Left forelimb (tissue), 1 donor: ENCODE measurements at places on chromosomes 12 and 14.

DNA sequence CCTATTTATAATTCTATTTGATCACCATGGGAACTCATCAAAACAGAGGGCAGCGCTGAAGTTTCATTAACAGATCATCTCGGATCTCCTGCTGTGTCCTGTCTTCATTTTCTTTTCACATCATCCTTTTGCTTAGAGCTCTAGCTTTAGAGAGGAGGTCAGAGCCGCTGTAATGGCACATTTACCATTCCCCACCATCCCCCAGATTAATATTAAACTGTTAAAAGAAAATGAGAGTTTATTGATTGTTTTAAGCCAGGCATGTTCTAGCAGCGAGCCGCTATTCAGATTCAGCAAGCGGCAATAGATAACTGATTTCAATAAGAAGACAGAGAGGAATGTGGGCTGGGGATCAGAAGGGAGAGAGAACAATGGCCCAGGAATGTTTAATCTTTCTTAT lies 308.8 kb downstream of the EGLN3 start:
- DNase-seq = no peak

DNA sequence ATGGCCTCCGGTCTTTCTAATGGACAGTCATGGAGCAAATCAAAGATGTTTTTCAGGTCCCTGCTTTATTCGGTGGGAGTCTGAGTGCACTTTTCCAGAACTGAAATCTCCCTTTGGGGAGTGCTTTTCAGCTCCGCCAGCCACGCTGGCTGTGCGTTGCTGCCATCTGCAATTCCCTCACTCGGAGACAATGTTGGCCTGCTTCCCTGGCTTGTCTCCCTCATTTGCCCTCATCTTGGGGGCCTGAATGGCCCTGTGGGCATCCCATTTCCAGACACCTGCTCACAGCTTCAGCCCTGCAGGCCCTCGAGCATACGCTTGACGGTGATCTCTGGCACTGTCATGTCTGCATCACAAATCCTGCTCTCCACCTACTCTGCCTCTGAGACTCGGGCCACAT lies 103.8 kb downstream of the CCDC92 start:
- DNase-seq = no peak

DNA sequence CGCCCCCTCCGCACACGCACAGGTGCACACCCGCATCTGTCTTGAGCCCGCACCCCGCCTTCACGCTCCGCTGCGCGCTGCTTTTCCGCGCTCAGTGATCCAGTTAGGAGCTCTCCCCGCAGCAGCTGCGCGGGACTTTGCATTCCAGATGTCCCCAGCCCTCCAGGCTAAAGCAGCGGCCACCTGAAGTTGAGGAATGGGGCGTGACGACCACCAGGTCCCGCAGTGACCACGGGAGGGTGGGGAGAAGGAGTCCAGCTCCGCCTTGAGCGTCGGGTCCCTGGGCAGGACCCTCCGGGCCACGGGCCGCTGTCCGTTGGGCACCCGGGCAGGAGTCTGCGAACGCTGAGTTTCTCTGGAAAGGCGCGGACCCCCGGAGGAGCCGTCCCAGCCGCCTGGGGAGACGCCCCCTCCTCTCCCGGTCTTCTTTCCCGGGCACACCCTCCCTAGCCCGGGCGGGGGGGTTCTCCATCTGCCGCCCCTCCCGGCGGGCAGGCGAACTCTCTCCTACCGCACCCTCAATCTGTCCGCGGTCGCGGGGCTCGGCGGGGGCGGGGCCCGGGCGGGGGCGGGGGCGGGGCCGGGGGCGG lies 334 bp upstream of the TMEM132C start:
- no peak for DNase-seq

- no peak for DNase-seq
These were observed 53.3 kb downstream of the TMX1 start for GRCh38 chr14:51293149-51293911.

DNA sequence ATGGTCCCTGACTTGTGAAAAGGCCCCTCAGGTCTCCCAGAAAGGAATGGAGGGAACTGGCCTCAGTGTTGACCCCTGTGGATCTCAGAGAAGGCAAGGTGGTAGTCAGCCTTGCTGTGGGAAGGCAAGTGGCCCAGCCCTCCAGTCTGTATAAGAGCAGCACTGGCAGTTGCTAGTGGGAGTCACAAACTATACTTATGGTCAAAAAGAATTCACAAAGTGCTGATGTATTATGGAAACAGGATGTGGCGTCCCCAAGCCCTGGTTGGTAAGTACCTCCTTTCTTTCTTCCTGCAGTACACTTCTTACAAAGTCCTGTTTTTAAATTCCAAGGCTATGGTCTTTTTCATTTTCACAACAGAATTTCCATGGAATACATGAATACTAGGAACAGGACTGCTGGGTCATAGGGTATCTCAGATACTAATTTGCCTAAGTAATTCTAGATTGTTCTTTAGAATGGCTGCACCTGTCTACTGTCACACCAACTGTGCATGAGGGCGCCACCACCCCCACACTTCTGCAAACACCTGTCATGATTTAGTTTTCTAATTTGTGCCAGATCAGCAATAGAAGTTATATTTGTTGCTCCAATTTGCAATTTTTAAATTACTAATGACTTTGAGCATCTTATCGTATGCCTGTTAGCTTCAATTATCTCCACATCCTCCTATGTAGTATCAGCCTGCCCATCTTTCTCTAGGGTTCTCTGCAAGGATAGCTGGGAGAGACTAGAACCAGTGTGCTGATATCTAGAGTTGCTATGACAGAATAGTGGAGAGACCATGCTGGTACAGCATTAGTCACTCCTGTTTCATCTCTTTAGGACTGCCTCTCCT lies 40.7 kb upstream of the TMEM263 start:
- DNase-seq = no peak

- DNase-seq = no peak
These were observed 37.1 kb downstream of the ITPR2 start for GRCh38 chr12:26795910-26796309.

- no peak for DNase-seq
These were observed 52.5 kb downstream of the KANSL2 start for GRCh38 chr12:48629541-48629940.

DNA sequence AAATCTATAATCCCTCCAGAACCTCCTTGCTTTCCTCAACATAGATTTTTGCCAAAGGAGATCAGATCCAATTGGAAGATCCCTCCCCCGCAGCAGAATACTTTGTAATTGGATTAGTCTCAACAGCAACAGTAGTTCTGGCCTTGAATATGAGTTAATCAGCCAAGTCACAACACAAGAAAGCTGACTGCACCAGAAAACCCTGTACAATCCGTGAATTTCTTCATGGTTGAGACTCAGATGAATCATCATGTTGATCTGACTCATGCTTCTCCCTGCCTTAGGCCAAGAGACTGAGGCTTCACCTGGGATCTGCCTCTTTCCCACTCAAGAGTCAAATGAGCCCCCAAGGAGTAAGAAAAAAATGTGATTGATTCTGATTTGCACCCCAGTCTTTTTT lies 3.0 kb upstream of the METTL17 start:
- no peak for DNase-seq

GRCh38 chr12:43758247-43758727 lies 303 bp downstream of the PUS7L start:
- DNase-seq = no peak

DNA sequence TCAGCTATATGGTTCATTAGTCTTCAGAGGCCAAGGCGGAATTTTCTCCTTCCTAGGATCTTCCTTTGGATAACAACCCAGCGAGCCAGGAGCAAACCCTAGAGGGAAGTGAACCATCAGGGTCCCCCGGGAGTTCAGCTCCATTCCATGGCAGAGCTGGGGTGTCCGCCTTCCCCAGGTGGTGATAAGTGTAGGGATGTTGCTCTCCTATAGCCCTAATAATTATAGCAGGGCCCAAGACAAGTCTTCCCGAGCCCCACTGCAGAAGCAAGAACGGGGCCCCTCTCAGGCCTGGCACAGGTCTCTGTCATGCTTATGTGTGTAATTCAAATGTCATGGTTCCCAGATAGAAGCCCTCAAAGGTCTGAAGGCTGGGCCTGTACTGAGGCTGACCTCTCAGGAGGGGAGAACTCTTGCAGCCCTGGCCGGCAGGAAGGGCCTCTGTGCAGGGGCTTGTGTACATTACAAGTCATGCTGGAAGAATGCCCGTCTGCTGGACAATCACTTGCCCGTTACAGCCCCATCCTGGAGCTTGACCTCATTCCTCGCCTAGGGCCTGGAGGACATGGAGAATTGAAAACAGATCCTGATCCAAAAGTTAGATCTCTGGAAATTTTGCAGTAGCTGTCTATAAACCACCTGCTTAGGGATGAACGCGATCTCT lies 17.3 kb downstream of the LRTM2 start:
- no peak for DNase-seq

DNA sequence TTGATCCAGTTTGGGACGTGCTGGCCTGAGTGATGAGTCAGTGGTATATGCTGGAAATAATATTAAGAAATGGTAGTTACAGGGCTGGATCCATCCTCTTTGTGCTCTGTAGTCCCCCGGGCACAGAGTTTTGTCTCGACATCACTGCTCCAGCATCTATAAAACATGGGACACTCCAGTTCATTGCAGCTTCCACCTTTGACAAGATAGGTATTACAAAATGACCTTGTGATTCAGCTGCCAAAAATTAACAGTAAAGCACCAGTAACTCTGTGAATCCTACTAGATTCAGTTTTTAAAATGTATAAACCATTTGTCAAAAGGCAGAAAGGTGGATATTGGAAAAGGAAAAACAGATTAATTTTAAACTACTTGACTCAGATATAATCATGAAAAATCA lies 14.6 kb upstream of the GNG2 start:
- DNase-seq = no peak

DNA sequence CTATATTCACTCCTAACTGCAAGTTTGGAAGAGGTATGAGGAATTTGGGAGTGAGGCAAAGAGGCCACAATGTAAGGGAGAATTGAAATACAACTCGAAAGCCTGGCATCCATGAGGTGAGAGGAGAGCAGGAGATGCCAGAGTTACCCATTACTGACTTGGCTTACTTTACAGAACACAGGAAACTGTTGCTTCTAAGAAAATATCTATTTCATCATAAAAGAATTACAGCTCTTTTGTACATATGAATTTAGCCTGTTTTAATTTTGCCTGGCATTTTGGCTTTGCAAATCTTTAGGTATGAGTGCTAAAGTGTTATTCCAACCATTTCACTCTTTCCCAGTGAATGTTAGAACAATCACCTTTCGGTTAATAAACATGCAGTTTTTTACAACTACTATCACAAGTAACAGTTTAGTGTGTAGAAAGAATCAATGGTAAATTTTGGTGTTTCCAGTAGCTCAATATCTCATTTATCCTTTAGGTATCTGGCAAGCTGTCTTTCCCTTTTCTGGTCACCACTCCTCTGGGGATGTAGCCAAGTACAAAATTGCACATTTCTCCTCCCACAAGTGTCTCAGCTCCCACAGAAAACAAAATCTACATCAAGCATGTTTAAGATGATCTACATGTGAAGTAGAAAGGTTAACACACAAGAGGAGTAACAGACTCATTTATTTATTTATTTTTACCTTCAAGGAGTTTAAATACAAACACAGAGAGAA lies 196.6 kb upstream of the DCN start:
- DNase-seq = no peak

GRCh38 chr14:103078860-103079587 lies 5.0 kb upstream of the LBHD2 start:
- DNase-seq = no peak

DNA sequence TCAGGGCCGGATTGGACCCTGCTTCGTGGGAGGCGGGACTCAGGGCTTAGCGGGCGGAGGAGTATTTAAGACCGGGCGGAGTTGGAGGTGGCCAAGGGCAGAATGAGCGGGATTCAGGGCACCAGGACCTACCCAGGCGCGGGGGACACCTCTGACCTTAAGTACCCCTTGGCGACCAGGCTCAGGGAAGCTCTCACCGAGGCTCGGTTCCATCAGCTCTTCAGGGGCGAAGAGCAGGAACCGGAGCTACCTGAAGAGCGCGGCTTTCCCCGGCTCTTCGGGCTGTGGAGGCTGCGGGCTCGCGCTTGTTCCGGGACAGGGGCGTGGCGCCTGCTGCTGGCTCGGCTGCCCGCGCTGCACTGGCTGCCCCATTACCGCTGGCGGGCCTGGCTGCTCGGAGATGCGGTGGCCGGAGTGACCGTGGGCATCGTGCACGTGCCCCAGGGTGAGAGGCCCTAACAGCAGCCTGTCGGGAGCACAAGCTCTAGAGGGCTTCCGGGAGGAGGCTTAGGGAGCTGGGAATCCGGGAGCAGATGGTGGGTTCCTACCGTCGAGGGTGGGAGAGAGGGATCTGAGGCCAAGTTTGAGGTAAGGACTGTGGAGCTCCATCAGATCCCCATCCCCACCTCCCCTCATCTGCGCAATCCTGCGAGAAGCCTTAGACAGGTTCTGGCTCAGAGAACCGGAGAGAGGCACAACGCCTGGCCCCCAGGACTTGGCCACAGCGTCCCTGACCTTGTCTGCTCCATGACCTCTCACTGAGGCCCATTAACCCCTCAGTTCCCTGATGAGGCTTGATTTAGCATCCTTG lies 8.4 kb downstream of the ARHGEF25 start:
- DNase-seq = no peak

DNA sequence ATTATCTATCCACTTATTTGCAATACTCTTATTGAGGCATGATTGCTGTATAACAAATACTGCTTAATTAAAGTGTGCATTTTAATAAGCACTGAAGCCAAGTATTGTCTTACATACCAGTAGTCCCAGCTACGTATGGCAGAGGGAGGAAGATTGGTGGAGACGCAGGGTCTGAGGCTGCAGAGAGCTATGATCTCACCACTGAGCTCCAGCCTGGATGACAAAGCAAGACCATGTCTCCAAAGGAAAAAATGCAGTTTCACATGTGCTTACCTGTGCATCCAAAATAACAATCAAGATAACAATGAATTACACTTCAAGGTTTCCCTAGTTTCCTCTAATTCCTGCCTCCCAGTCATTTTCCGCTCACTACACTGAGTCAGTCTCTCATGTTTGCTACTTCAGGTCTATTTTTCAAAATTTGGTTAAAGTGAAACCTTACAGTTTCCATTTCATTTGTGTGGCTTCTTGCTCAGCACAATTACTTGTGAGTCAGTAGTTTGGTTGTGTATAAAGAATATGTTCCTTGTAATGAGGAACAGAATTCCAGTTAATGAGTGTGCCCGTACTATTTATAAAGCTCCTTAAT lies 1250.1 kb downstream of the TMEM121 start:
- DNase-seq = no peak

GRCh38 chr14:100535287-100536120 lies 51.7 kb downstream of the BEGAIN start:
- DNase-seq = peak; percentile 61

DNA sequence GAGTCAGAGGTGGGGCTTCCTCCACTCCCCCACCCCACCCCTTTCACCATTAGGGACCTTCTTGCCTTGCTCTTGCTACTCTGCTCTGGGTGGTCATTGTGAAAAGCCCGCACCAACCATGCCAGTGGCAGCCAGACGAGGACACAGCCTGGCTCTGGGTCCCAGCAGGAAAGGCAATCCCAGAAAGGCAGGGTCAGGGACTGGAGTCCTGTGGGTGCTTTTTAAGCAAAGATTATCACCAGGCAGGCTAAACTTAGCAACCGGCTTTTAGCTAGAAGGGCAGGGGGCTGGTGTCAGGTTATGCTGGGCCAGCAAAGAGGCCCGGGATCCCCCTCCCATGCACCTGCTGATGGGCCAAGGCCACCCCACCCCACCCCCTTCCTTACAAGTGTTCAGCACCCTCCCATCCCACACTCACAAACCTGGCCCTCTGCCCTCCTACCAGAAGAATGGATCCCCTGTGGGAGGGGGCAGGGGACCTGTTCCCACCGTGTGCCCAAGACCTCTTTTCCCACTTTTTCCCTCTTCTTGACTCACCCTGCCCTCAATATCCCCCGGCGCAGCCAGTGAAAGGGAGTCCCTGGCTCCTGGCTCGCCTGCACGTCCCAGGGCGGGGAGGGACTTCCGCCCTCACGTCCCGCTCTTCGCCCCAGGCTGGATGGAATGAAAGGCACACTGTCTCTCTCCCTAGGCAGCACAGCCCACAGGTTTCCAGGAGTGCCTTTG lies 1.2 kb upstream of the GAPDH start:
- no peak for DNase-seq

GRCh38 chr14:30077946-30078345 lies 150.3 kb upstream of the PRKD1 start:
- DNase-seq = no peak
